Stimulated activated CD8-positive, alpha-beta memory T cell treated with anti-CD3 and anti-CD28 coated beads, Interleukin-7, amount 100 ng/mL, for 48 hours (primary cell): ENCODE measurements at places on chromosomes 6 and 20.

DNA sequence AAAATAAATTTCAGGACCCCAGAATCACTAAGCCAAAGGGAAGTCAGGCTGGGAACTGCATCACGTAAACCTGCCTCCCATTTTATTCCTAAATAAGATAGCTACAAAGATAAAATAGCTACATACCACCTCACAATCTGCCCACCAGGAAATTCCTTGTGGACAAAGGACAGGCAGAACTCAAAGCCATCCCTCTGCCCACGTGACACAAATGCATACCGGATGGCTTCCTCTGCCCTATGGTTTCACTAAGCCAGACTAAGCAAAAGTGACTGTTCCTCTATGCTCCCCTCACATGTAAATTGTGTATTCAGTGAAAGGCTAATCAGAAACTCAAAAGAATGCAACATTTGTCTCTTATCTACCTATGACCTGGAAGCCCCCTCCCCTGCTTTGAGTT is 15.0 kb downstream of the MBOAT1 start:
- DNase-seq = no peak

DNA sequence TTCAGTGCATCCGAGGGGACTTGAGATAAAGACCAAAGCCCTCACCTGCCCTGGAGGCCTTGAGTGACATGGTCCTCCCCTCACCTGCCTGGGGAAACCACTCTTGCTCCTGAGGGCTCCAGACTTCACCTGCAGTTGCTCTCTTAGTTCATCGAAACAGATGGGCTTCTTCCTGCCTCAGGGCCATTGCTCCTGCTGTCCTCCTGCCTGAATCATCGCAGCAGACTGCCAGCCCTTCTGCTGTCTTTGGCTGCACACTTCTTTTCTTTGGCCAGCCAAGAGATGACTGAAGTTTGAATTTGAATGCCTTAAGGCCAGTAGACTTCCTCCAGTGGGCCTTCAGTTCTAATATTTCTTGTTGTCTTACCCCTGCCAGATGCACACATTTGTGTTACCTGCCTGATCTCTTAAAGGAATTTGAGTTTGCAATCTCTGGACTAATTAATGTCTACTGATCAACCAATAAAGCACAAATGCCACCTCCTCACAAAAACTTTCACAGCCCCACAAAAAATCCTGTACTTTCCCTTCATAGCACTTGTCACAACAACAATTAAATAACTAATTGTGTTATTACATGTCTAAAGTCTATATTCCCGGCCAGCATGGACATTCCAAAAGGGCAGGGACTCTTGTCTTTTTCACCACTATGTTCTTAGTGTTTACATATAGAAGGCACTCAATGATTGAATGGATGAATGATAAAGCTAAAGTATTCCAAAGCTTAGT is 56.7 kb upstream of the SGK1 start:
- no peak for DNase-seq

DNA sequence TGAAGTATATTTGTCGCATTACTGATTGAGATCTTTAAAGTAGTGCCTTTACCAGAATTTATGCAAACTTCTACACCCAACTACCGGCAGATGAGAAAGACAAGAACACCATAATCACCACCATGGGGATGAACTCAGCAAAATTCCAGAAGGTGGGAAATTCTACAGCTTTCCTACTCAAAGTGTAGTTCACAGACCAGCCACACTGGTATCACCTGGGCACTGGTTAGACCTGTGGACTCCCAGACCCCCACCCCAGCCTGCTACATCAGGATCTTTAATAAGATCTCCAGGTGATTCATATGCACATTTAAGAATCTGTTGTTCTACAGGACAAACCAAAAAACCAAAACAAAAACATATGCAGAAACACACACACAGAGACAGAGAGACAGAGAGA is 67.9 kb downstream of the POPDC3 start:
- DNase-seq = no peak

DNA sequence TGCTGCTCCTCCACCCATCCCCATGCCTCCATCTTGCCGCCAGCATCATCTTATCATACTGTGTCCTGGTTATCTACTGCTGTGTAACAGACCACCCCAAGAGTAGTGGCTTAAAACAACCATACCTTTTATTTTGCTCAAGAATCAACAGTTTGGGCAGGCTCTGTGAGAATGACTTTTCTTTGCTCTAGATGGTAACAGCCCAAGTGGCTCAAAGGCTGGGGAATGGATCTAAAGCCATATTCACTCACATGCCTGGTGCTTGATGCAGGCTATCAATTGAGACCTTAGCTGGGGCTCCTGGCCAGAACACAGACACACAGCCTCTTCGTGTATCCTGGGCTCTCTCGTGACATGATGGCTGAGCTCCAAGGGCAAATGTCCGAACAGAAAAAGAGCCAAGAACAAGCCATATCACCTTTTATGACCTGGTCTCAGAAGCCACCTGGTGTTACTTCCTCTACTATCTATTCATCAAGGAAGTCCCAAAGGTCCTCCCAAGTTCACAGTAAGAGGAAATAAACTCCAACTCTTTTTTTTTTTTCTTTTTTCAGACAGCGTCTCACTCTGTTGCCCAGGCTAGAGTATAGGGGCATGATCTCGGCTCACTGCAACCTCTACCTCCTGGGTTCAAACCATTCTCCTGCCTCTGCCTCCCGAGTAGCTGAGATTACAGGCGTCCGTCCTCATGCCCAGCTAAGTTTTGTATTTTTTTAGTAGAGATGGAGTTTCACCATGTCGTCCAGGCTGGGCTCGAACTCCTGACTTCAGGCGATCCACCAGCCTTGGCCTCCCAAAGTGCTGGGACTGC is 159.3 kb upstream of the JARID2 start:
- no peak for DNase-seq

DNA sequence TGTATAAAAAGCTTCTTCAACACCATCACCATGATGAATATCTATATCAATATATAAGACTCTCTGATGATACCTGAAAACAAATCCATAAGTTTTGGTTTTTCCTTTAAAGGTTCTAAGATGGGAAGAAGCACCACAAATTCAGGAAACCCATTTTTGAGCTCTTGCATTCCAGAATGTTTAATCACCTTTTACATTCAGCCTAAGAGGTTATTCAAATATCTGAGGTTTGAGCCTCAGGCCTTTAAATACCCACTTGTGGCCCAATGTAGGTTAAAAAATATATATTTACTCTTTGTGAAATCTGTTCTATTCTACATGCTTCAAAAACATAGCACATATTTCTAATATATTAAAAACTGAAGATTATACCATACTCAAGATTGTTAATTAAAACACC is 17.6 kb downstream of the HDAC2 start:
- no peak for DNase-seq

- no peak for DNase-seq
Observed at GRCh38 chr6:134727081-134727480, 222.8 kb downstream of the ALDH8A1 start.
